ENCODE measurements at places on chromosomes 16 and 17. TPM values are rescaled to one million over a fixed set of nuclear protein-coding genes. Genes with fewer than 3 reads are reported as not detected.
A peak's percentile ranks its signal among the peaks of the same experiment; 100 is the strongest.

Gene SP6
- total RNA-seq, result 0.21 TPM

- peak; percentile 91 for DNase-seq
- peaks cover 3% of the 10 kb centered on the region for H3K36me3 ChIP-seq
- peak within 1 kb of the TSS; percentile 91 for H3K4me3 ChIP-seq
- H3K27me3 ChIP-seq, result no peaks in the 10 kb centered on the region
- H3K27ac ChIP-seq, result peak within 1 kb of the TSS; percentile 81
Observed at GRCh38 chr17:11997147-11997971, at the start of gene ZNF18. ZNF18 (minus strand) TSS chr17:11997475; CDS start chr17:11992829, 4,646 bp downstream.

Gene OTOP2
- total RNA-seq, result not detected

GRCh38 chr17:7885367-7886226 lies 3.0 kb upstream of the CHD3 start:
- no peaks in the 10 kb centered on the region for H3K27me3 ChIP-seq
- H3K4me1 ChIP-seq, result peaks cover 17% of the 10 kb centered on the region
- no peak overlapping the region for H3K4me3 ChIP-seq
- H3K36me3 ChIP-seq, result peaks cover 6% of the 10 kb centered on the region
- DNase-seq, result peak; percentile 32
- H3K27ac ChIP-seq, result no peak overlapping the region
